ENCODE measurements at places on chromosomes 12 and 14.

GRCh38 chr14:50350975-50351374, 38.9 kb downstream of the DMAC2L start:
- no peak for DNase-seq

GRCh38 chr12:13499008-13499407, 302.5 kb downstream of the EMP1 start:
- DNase-seq: no peak

DNA sequence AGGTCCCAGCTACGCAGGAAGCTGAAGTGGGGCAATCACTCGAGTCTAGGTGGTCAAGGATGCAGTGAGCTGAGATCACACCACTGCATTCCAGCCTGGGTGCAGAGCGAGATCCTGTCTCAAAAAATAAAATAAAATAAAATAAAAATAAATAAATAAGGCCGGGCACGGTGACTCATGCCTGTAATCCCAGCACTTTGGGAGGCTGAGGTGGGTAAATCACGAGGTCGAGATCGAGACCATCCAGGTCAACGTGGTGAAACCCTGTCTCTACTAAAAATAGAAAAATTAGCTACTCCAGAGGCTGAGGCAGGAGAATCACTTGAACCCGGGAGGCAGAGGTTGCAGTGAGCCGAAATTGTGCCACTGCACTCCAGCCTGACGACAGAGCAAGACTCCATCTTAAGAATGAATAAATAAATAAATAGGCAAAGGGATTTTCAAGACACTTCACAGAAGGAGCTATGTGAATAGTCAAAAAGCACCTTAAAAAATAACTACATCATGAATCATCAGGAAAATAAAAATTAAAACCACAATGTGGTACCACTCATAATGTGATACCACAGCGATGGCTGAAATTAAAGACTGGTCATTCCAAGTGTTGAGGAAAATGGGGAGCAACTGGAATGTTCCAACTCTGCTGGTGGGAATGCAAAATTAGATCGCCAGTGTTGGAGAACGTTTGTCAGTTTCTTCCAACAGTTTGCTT, 92.9 kb upstream of the TBX3 start:
- no peak for DNase-seq

DNA sequence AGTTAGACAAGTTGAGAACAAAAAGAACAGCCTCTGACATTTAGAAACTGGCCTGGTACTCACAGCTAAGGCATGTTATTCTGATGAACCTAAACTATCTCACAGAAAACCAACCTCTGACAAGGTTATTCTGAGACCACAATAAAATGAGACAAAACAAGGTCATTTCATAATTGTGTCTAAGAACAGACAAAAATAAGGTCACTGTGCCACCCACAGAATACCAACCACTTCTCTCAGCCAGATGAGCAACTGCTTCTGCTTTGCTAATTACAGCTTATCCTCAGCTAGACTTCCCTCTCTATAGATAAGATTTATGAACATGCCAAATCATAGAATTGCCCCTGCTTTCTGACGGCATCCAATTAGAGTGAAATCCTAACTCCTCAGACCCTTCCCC, 52.2 kb upstream of the CRACR2A start:
- DNase-seq: no peak

DNA sequence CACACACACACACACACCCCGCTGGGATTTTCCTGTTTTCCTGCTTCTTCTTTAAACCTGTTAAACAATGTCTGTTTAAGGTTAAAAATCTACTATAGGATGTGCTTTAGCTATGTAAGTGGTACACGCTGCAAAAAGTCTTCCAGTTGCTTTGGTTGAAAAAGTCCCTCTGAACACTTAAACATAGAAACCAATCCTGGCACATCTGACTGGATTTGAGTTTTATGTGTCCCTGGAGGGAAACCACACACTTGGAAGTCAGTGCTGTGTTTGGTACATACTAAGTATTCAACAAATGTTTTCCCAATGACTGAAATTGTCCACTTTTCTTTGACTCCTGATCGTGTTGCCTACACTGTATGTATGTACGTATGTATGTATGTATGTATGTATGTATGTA, 22.0 kb downstream of the CFL2 start:
- DNase-seq: no peak

DNA sequence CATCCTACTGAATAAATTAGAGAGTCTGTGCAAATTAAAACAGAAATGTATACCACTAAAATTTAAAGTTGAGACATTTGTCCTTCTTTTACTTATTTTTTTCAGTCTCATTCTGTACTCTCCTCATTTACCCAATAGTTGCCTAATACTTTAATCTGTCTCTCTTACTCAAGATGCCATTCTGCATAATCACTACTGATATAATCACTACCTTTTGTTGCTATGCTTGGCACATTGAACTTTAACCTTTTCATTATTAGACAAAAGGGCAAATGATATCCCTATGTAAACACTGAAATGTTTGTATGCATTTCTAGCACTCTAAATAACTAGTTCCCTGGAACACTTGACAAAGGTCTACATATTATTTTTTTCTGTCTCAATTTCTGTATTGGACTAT, 1108.3 kb upstream of the FLRT2 start:
- DNase-seq: no peak

GRCh38 chr14:85442996-85443395, 86.9 kb upstream of the FLRT2 start:
- DNase-seq: no peak

DNA sequence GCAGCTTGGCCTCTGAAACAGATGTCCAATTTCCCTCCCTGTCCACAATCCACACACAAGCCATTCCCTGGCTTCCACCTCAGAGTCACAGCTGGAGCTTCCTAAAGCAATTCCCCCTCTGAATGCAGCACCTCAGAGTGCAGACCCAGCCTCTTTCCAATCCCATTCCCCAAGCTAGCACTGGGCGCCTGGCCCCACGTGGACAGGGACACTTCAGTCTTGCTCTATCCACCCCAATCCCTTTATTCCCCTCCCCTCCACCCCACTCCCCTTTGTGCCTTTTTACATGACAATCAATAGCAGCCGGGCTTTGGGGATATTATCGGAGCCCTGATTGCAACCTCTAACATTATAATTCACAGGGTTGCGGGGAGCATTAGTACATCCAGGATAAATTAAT, 292.6 kb downstream of the TTC8 start:
- DNase-seq: no peak

- DNase-seq: peak; percentile 64
Observed at GRCh38 chr12:113422886-113423669, 898 bp downstream of the SDSL start.

- no peak for DNase-seq
Observed at GRCh38 chr14:92514844-92515514, 1.4 kb downstream of the RIN3 start.

DNA sequence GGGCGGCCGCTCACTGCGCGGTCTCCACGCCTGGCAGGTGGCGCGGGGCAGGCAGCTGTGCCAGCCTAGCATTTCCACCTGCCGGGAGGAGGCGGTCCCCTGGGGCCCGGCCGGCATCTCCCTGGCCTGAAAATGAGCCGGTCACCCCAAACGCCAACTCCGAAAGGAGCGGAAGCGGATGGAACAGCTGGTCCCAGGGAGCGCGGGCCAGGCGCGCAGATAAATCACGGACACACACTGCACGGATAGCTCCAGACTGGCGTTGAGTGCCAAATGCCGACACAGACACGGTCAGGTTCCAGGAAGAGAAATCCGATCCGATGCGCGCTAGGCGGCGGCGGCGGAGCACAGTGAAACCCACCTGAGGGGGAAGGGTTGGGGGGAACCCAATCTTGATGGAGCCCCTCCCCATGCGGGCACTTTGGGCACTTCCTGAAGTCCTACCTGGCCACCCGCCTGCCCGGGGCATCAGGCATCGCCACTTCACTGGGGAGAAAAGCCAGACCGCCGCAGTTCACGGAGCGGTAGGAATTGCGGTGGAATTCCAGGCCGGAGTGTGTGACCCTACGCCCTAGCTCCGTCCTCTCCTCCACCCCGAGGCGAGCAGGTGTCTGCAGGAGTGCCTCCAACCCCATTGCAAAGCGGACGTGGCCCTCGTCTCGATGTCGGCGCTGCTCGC, 624 bp upstream of the PLEKHD1 start:
- DNase-seq: no peak

DNA sequence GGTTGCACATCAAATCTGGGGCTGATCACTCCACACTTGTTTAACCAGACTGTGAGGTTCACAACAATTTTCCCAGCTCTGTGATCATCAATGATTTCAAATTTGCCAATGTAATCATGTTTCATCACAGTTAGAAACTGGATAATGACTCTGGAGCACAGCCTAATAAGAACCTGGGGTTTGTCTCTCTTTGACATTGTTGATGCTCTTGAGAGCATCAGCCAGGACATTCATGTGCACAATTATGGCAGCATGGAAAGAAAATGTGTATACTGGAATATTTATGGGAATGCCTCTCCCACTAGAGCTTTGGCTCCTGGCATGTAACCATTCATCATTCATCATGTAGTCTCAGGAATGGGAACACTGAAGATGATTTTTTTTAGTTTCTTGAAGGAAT, 47.0 kb downstream of the SIX1 start:
- no peak for DNase-seq

DNA sequence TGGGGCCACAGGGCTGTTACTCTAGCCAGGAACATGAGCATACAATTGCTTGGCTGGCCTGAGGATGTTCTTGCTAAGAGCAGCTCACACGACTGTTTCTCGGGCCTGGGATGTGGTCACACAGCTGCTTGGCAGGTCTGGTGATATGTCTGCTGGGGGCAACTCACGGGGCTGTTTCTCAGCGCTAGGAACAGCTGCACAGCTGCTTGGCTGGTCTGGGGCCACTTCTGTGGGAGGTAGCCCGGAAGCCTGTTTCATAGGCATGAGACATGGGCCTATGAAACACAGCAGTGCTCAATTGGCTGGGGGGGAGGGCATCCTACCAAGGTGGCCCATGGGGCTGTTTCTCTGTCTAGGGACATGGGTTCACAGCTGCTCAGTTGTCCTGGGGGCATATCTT, 73.4 kb upstream of the DDHD1 start:
- no peak for DNase-seq

Data from erythroblast (primary cell).